ENCODE measurements at places on chromosomes 3 and 15. TPM values are rescaled to one million over a fixed set of nuclear protein-coding genes. Genes with fewer than 3 reads are reported as not detected.

DNA sequence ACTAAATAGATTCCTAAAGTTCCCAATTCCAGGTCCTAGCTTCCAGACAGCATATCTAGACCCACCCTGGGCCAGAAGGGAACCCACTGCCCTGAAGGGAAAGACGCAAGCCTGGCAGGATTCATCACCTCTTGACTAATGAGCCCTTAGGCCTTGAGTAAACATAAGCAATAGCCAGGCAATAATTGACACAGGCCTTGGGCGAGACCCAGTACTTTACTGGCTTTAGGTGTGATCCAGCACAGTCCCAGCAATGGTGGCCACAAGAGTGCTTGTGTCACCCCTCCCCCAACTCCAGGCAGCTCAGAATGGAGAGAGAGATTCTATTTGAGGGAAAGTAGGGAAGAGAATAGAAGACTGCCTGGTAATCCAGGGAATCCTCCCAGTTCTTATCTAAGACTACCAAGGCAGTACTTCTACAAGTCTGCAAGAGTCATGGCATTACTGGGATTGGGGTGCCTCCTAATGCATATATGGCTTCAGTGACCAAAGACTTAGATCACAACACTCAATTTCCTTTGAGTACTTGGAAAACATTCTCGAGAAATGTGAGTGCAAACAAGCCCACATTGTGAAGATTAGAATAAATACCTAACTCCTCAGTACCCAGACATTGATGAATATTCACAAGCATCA is 30.4 kb upstream of the WWTR1 start:
- DNase-seq = peak; percentile 12

DNA sequence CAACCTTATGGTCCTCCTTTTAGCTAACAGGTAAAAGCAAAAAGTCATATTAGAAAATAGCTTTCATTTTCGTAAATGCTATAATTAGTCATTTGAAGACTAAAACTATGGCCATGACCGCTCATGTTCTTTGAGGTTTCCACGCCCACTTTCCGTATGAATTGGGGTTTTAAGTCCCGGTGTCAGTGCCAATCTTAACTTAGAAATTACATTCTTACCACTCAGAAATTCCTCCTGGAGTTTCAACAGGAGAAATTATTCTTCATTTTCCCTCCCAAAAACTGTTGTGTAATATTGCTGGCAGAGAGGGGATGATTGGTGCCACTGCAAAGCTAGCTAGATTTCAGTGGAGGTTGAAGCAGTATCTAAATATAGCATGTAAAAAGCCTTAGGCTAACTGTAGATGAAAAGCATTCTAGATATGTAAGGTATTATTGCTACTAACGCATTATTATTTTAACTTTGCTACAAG is 71.0 kb upstream of the MDFIC2 start:
- no peak for DNase-seq

- no peak for DNase-seq
Measured at GRCh38 chr3:20645340-20645739, 459.3 kb upstream of the SGO1 start.

DNA sequence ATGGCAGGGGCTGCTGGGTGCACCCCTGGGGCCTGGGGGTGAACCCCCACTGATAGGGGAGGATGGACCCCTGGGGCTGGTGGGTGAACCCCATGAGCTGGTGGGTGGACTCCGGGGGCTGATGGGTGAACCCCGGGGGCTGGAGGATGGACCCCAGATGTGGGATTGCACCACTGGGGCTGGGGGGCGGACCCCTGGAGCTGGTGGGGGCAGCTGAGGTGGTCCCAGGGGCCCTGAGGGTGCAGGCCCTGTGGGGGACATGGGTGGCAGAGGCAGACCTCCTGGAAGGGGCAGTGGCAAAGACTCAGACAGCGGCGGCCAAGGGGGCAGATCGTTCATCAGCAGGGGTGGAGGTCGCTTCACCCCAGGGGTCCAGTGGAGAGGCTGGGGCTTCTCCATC is 17.4 kb upstream of the TXNRD3 start:
- DNase-seq = no peak

DNA sequence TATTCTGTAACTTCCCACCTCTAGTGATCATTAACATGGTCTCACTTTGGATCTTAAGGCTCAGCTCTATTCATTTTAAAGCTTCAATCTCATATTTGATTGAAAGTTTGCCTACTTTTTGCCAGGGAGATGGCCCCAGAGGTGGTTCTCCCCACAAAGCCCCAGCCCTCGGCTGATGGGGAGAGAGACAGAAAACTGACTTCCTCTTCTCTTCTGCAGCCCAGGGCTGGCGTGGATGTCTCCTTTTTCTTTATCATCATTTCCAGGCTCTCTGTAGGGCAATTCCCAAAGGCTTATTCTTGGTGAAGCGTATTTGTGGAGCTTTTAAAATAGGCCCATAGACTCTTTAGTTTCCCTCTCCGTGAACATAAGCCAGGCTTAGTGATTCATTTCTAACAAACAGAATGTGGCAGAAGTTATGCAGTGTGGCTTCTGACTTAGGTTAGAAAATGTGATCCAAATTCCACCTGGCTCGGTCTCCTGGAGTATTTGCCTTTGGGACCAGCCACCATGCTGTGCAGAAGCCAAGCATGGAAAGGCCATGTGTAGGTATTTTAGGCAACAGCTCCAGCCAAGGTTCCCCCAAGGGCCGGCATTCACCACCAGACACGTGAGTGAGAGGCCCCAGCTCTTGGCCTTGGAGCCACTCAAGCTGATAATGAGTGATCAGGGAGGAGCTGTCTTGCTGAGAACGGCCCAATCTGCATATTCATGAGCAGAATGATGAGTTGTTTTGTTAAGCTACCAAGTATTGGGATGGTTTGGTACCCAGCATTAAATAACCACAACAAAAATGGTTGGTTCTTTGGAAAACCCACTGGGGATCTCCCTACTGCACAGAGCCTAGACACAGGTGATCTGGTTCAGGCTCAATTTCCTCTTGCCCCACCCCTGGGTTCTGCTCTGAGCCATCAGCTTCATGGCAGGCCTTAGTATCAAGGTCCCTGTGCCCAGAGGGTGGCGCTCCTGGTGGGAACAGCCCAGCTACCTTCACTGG is 353.2 kb upstream of the PROK2 start:
- DNase-seq = no peak

DNA sequence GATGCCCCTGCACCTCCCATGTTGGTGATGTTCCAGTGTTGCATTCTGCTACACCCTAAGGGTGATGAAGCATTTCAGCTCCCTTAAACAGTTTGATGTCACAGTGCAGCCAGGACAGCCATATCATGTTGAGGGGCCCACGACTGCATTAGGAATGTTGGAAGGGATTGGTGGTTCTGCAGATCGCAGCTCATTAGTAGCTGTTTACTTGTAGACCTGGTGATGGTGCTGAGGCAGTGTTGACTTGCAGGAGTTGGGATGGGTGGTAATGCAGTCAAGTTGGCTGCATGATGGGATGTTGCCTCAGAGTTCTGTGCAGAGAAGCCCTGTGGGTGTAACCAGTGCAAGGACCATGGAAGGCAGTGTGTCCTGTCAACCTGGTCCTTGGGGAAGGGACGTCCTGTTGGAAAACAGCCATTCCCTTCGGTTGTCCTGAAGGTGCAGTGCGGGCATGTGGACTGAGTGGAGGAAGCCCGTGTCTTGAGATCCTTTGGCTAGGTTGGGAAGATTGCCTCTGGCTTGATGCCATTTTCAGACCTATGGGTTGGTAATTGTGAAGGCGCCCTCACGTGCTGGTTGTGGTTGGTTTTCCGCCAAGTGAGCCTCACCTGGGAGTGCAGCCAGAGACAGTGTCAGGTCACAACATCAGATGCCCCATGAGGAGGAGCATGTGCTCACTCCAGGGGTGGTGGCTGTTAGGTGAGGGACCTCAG is 100.7 kb downstream of the SNRPN start:
- no peak for DNase-seq

GRCh38 chr3:70615286-70615685 is 302.8 kb upstream of the MDFIC2 start:
- DNase-seq = no peak

DNA sequence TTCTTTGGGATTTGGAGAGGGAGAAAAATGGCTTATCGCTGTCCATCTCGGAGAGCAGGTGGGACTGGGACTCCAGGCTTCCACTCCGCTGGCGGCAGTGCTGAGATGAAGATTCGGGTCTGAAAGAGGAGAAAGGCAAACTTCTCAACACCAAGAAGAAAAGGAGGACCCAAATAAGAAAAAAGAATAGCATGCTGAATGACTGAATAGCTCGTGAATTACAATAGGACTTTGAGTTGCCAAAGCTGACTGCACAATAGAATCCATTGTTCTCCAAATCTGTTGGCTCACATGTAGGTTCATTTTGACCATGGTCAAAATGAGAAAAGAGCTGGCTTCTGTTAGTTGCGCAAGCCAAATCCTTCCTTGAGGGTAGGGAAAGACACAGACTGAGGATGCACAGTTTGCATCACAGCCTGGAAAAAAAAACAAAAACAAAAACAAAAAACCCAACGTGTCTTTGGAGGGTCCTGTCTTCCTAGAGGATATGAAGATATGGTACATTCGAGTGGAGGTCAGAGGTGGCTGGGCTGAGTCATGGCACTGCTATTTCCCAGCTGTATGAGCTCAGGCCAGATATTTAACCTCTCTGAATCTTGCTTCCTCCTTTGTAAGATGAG is 59.3 kb upstream of the LMOD3 start:
- DNase-seq = peak; percentile 35

DNA sequence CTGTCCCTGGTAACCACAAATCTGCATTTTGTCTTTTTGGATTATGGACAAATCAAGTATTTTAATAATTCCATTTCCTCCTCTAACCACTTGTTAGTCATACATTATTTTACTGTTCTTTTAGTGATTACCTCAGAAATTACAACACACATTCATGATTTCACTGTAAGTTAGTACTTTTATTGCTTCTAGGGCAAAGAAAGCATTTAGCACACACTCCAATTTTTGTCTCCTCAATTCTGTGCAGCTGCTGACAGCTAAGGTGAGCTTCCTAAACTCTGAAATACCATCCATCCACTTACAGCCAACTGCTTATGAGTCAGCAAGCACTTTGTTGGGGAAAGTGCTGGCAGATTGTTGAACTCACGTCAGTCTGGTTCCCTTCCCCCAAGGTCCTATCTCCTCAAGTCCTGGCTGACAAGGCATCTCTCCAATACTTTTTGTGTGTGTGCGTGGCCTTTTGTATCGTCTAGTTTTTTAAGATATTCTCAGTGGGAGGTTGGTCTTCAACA is 49.4 kb upstream of the TNFAIP8L3 start:
- no peak for DNase-seq

DNA sequence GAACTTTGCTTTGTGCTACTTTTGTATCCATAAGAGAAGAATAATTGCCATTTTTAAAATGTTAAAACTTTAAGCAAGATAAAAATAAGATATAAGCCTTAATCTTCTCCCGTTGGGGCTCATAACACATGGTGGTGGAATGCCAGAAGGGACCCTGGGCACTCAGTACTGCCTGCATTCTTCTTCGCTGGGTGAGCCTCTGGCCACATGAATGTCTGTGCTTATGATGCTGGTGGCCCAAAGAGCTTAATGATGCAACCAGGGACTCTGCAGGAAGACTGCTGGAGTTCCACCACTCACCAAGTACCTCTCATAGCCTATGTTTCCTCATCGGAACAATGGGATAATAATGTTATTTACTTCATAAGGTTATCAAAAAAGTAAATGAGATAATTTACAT is 103.6 kb downstream of the ERC2 start:
- DNase-seq = no peak

GRCh38 chr3:134374791-134375581 is 739 bp upstream of the AMOTL2 start:
- peak; percentile 77 for DNase-seq

GRCh38 chr3:113193288-113193687 is 18.1 kb upstream of the BOC start:
- DNase-seq = no peak

DNA sequence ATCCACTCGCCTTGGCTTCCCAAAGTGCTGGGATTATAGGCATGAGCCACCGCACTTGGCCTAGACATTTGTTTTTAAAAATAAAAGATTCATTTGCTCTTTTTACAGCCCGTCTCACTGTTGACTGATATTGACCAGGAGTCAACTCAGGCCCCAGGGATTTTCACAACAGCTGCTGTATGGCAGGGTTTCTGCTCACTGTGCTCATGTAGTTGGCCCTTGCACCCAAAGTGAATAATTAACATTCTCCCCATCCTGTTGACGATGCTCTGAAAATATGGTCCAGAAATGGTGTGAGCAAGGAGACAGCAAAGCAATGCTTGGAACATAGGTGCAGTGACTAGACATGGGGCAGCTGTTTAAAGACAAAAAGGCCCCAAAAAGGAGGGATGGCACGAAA is 2.9 kb upstream of the CCR5 start:
- no peak for DNase-seq

GRCh38 chr15:88982304-88982945 is 69.2 kb upstream of the MFGE8 start:
- peak; percentile 11 for DNase-seq

GRCh38 chr3:127150513-127151250 is 42.2 kb upstream of the PRR23E start:
- DNase-seq = no peak

DNA sequence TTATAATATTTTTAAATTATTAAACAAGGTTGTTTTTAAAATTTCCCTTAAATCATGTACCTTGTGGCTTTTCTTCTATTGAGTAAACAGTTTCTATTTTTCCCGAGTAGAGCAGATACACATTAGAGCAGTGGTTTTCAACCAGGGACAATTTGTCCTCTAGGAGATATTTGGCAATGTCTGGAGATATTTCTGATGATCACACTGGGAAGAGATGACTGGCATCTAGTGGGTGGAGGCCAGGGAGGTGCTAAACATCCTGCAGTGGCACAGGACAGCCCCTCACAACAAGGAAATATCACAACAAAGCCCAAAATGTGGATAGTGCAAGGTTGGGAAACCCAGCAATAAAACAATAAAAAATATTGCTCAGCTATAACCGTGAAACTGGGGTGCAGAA is 113.0 kb upstream of the PTPRG start:
- no peak for DNase-seq

DNA sequence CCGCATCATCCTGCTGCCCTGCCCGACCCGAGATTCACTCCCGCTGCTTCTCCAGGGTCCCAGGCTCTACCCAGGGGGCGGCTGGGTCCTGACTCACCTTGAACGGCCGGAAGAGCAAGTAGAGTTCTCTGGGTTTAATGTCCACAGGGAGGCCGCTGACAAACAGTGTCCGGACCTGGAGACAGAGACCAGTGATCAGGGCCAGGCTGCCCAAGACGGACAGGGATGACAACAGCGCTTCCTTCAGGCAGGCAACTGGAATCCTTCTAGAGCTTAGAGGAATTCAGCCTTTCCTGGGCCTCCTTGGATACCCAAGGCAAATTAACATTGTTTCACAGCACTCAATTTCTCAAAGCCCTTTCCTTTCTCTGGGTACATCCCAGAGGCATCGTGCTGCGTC is 23.9 kb downstream of the RBPMS2 start:
- DNase-seq = no peak

The TMCO5A gene
- total RNA-seq = 0.14 TPM

The TEX55 gene
- not detected for total RNA-seq

The ANKDD1A gene
- 3.5 TPM for total RNA-seq

The DNASE1L3 gene
- total RNA-seq = 2.3 TPM

The ZNF717 gene
- 18.2 TPM for total RNA-seq

The SNURF gene
- 39.3 TPM for total RNA-seq

The CCDC50 gene
- total RNA-seq = 104 TPM

The TNFAIP8L3 gene
- 4.2 TPM for total RNA-seq

Measured in mucosa of gallbladder (tissue), 1 donor.